ENCODE measurements at places on chromosomes 13 and 19.
A peak's percentile ranks its signal among the peaks of the same experiment; 100 is the strongest.

DNA sequence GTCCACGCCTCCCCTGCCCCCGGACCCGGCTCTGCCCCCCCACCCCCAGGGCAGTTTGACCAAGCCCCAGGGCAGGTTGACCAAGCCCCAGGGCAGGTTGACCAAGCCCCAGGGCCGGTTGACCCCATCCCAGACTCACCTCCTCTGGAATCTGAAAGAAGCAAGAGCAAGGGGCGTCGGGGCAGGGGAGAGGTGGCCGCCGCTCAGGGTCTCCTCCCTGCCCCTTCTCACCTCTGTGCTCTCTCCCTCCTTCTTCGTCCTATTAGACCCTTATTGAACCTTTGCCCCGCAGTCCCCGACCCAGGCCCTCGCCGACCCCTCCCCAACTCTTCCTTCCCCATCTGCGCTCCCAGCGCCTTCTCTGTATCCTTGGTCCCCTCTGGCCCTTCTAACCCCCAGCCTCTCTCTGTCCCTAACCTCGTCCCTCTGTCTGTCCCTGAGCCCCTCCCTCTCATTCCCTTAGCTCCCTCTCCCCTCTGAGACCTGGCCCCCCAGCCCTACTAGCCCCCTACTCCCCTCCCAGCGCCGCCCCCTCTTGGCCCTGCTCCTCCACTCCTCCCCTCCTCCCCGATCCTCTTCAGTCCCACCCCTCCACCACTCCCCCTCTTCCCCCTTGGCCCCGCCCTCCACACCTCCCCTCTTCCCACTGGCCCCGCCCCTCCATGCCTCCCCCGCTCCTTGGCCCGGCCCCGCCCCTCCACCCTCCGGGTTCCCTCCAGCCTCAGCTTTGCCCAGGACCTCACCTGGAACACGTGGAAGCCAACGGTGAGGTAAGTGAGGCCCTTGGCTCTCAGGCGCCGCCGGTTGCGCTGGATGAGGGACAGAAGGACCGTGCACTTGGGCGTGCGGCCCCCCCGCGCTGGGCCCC lies 7.6 kb downstream of the CAPN12 start:
- DNase-seq: peak; percentile 38

DNA sequence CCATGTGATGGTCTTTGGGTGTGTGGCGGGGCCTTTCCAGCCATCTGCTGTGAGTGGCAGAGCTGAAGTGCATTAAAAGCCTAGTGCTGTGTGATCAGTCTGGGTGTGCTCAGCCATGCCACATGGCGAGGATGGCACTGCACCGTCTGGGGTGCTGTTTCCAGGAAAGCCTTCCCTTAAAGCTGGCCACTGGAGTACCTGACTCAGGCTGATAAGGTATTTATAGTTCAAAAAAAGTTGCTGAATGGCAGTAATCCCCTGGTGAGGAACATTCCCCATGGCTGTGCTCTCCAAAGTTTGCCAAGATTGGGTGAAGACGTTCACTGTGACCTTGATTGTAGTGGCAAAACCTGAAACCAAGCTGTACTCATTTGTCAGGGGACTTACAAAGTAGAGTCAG lies 6.0 kb downstream of the GPI start:
- no peak for DNase-seq

DNA sequence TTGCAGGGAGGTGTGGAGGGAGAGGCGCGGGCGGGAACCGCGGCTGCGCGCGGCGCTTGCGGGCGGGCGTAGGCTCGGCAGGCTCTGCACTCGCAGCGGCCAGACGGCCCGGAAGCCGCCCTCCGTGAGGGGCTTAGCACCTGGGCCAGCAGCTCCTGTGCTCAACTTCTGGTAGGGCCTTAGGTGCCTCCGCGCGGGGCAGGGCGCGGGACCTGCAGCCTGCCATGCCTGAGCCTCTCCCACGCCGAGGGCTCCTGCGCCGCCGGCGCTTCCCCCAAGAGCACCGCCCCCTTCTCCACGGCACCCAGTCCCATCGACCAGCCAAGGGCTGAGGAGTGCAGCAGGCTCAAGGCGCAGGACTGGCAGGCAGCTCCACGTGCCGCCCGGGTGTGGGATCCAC lies 940.8 kb upstream of the PCDH9 start:
- DNase-seq: no peak

DNA sequence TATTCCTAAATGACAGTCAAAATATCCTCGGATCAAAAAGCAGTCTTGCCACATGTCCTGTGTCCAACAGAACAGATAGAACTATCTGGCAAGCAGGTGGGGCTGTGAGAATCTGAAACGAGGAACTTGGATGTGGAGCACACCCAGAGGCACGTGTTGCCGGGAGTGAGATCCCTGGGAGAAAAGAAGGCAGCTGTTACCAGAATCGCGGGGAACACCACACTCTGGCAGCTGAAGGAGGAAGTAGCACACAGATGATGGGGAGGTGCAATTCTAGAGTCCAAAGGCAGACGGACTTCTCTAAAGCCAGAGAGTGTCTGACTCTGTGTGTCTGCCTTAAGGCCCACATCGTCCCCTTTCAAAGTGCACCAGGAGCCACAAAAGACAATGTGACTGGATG lies 22.3 kb downstream of the SLC7A1 start:
- DNase-seq: no peak

GRCh38 chr13:47545201-47546024 lies 455.7 kb downstream of the SUCLA2 start:
- no peak for DNase-seq

DNA sequence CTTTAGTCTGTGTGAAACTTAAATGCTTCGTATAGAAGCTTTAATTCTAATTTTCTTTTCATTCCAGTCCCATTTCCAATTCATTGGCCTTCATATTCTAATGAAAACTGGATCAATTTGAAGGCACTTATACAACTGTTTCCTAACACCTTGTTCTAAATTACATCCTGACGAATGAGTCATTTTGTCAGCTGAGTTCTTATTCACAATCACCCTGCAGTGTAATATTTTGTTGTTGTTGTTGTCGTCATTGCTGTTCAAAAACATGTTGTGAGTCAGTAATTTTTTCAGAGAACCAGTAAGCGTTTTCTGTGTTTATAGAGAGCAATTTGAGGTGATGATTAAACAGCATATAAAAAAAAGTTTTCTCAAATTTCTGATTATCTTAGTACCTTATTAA lies 290.0 kb downstream of the PCDH9 start:
- DNase-seq: no peak

GRCh38 chr13:27663947-27664346 lies 42.3 kb downstream of the POLR1D start:
- no peak for DNase-seq

- DNase-seq: no peak
Measured at GRCh38 chr13:98878486-98879126, 99.3 kb downstream of the DOCK9 start.

DNA sequence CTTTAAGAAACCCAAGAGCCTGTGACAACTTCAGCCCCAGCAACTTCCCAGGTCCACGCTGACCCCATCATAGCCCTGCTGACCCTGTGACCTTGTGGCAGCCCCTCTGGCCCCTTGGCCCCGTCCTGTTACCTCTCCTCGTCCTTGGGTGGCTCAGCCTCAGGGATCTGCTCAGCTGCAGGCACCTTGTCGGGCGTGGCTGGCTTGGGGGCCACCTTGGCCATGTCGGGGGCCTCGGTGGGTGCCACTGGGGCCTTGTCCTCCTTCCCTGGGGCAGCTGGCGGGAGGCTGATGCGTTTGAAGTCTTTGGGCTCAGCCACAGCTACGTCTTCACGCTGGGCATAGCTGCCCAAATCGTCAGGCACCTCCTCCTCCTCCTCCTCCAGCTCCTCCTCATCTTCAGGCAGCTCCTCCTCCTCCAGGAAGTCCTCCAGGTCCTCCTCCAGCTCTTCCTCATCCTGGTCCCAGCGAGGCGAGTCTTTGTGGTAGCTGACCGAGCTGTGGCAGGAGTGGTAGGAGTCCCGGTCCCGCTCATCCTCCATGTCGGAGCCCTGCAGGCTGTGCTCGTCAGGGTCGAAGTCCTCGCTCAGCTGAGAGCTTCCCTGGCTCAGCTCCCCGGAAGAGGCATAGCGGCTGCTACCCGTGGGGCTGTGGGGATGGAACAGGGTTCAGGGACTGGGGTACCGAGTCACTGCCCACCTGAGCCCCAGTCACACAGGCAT lies 32.2 kb downstream of the UNC13A start:
- DNase-seq: no peak

GRCh38 chr13:51937320-51938290 lies 73.6 kb downstream of the ATP7B start:
- DNase-seq: no peak

DNA sequence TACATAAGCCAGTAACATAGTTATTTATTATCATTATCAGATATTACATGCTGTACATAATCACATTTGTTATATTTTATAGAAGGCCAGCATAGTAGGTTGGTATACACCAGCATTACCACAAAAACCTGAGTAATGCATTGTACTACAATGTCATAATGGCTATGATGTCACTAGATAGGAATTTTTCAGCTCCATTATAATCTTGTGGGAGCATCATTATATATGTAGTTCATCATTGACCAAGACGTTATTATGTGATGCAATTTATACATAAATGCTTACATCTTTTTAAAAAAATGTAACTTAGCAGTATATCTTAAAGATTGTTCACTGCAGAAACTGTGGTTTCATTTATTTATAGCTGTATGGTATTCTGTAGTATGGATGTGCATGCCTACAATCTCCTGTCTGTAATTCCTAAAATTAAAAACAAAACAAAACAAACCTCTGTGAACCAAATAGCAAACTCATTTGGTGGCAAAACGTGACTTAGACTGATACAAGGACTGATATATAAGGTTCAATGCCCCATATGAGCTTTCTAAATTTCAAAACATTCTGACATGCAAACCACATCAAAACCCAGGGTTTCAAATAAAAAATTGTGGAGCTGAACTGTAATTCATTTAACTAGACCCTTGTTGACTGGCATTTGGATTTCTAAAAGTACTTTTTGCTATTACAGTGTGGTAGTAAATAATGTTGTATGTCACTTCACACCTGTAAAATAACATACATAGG lies 250.9 kb downstream of the DLEU7 start:
- DNase-seq: no peak

GRCh38 chr19:51122112-51122981 lies 2.4 kb upstream of the SIGLEC9 start:
- DNase-seq: no peak

DNA sequence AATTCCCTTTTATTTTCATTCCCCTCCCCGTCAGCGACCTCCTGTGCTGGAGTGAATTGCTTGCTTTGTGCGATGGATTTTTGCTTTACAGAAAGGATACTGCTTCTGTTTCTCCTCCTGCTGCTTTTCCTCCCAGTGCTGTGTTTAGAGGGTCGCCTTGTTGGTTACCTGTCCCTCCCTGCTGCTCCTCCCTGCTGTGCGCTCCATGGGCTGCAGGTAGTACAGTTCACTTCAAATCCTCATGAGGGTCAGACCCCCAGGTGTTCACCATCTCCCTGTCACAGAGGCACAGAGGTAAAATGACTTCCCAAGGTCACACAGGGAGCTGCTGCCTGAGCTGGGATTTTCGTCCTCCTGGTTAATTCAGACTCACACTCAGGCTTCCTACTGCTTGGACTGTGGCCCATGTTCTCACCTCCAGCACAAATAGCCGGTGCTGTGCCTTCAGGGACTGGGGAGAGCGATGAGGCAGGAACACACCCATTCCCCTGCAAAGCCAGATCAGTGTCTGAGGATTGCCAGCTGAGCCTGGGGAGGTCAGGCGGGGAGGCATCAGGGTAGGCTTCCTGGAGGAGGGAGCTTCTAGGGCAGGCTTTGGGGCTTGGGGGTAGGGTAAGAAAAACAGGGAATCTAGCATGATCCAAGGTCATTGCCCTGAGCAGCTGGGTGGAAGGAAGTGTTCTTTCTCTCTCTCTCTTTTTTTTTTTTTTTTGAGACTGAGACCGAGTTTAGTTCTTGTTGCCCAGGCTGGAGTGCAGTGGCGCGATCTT lies 14.4 kb downstream of the BICRA start:
- no peak for DNase-seq

DNA sequence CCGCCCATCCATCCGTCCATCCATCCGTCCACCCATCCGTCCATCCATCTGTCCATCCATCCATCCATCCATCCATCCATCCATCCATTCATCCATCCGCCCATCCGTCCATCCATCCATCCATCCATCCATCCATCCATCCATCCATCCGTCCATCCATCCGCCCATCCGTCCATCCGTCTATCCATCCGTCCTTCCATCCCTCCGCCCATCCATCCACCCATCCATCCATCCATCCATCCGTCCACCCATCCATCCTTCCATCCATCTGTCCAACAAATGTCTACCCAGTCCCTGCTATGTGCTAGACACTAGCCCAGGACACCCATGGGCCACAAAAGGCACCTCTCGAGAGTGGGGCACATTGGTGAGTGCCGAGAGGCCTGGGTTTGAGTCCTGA lies 15.7 kb downstream of the LRRC4B start:
- DNase-seq: no peak

DNA sequence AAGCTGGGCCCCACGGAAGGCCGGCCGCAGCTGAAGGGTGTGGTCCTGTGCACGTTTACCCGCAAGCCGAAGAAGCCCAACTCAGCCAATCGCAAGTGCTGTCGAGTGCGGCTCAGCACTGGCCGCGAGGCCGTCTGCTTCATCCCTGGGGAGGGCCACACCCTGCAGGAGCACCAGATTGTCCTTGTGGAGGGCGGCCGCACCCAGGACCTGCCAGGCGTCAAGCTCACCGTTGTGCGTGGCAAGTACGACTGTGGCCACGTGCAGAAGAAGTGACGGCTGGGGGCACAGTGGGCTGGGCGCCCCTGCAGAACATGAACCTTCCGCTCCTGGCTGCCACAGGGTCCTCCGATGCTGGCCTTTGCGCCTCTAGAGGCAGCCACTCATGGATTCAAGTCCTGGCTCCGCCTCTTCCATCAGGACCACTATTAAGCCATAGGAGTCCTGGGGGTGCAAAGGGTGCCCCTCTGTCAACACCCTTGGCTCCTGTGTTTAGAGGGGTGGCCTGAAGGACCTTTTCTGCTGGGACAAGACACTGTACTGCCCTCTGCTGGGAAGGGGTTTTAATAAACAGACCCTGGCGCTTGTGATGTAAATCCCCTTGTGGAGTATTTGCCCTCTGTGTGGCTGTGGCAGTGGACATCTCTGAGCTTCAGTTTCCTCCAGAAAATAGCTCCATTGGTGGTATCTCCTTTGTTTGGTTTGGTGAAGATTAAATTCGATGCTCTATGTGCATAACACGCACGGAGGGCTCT lies 1.9 kb downstream of the MRPS12 start:
- DNase-seq: no peak
